H1 (cell line): ENCODE measurements at places on chromosomes 5 and 9. TPM values are rescaled to one million over a fixed set of nuclear protein-coding genes. Genes with fewer than 3 reads are reported as not detected.
A peak's percentile ranks its signal among the peaks of the same experiment; 100 is the strongest.

Gene PSD2
- total RNA-seq, result 0.06 and 0.13 TPM in 2 replicates

Gene PRDM9
- total RNA-seq, result not detected in 2 replicates

Gene PCDHAC2
- 3.7 and 4.9 TPM in 2 replicates for total RNA-seq

Gene ZDHHC11B
- total RNA-seq, result 1.9 and 2.5 TPM in 2 replicates

- H3K27ac ChIP-seq, result no peak overlapping the region
- DNase-seq, result no peak
- H3K4me1 ChIP-seq, result no peaks in the 10 kb centered on the region
- H3K36me3 ChIP-seq, result no peaks in the 10 kb centered on the region
Observed at GRCh38 chr5:56168066-56168478, 65.1 kb downstream of the ANKRD55 start.

- no peak overlapping the region for H3K4me3 ChIP-seq
- peaks cover 7% of the 10 kb centered on the region for H3K4me1 ChIP-seq
- H3K27ac ChIP-seq, result no peak overlapping the region
- no peaks in the 10 kb centered on the region for H3K36me3 ChIP-seq
Observed at GRCh38 chr5:178453224-178453623, 137.0 kb downstream of the COL23A1 start.

GRCh38 chr9:123081824-123082223 is 48.4 kb downstream of the GPR21 start:
- H3K27ac ChIP-seq, result no peak overlapping the region
- no peak for DNase-seq
- H3K27me3 ChIP-seq, result no peaks in the 10 kb centered on the region
- H3K4me3 ChIP-seq, result no peak overlapping the region
- H3K4me1 ChIP-seq, result peaks cover 2% of the 10 kb centered on the region
- H3K36me3 ChIP-seq, result peaks cover 22% of the 10 kb centered on the region

GRCh38 chr5:172505403-172505759 is 51.1 kb upstream of the SH3PXD2B start:
- H3K4me1 ChIP-seq, result peaks cover 4% of the 10 kb centered on the region
- no peak overlapping the region for H3K27ac ChIP-seq
- peak; percentile 34 for DNase-seq
- H3K27me3 ChIP-seq, result peaks cover 2% of the 10 kb centered on the region
- no peak overlapping the region for H3K4me3 ChIP-seq

GRCh38 chr5:142472306-142472951 is 147.6 kb upstream of the SPRY4 start:
- no peak overlapping the region for H3K27ac ChIP-seq
- H3K27me3 ChIP-seq, result no peaks in the 10 kb centered on the region
- H3K36me3 ChIP-seq, result no peaks in the 10 kb centered on the region
- H3K4me3 ChIP-seq, result no peak overlapping the region

DNA sequence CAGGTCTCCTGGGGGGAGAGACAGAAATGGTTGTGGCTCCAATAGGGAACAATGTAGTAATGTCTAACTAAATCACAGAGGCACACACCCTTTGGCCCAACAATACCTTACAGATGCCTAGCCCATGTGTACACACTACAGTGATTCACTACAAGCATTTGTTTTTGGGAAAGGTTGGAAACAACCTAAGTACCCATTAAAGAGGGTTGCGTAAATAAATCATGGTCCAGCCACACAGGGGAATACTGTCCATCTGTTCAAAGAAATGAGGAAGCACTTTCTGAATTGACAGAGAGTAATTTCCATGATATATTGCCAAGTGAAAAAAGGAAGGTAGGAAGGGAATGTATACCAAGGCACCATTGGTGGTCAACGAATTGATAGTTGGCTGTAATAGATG is 22.0 kb upstream of the GTF3C5 start:
- H3K36me3 ChIP-seq, result no peaks in the 10 kb centered on the region
- H3K27ac ChIP-seq, result no peak overlapping the region
- no peak for DNase-seq
- peaks cover 15% of the 10 kb centered on the region for H3K27me3 ChIP-seq

DNA sequence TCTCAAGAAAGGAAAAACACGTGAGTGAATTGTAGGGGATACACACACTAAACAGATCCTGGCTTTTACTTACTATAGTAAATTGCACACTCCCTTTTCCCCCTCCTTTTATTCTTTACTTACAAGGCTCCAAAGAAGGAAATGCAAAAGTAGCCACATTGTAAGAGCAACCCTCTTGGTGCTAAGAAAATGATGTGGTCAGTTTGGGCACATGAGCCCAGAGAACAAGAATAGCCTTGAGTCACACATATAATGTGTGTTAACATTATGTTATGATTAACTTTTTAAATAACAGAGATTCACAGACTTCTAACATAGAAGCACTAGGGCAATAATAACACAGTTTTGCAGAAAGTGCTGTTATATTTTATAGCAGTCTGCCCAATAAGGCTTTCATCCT is 48.5 kb downstream of the PCSK5 start:
- H3K27ac ChIP-seq, result no peak overlapping the region
- no peak overlapping the region for H3K4me3 ChIP-seq
- H3K27me3 ChIP-seq, result no peaks in the 10 kb centered on the region
- H3K36me3 ChIP-seq, result no peaks in the 10 kb centered on the region
- no peaks in the 10 kb centered on the region for H3K4me1 ChIP-seq

GRCh38 chr9:23606107-23606506 is 219.9 kb downstream of the ELAVL2 start:
- DNase-seq, result no peak
- H3K4me3 ChIP-seq, result no peak overlapping the region
- no peaks in the 10 kb centered on the region for H3K27me3 ChIP-seq
- no peak overlapping the region for H3K27ac ChIP-seq
- H3K36me3 ChIP-seq, result peaks cover 3% of the 10 kb centered on the region; the same call in 1 of the 2 replicates

GRCh38 chr9:136584934-136585333 is 39.1 kb upstream of the NOTCH1 start:
- no peak overlapping the region for H3K4me3 ChIP-seq
- peaks cover 44% of the 10 kb centered on the region for H3K4me1 ChIP-seq
- DNase-seq, result no peak
- H3K27me3 ChIP-seq, result no peaks in the 10 kb centered on the region

DNA sequence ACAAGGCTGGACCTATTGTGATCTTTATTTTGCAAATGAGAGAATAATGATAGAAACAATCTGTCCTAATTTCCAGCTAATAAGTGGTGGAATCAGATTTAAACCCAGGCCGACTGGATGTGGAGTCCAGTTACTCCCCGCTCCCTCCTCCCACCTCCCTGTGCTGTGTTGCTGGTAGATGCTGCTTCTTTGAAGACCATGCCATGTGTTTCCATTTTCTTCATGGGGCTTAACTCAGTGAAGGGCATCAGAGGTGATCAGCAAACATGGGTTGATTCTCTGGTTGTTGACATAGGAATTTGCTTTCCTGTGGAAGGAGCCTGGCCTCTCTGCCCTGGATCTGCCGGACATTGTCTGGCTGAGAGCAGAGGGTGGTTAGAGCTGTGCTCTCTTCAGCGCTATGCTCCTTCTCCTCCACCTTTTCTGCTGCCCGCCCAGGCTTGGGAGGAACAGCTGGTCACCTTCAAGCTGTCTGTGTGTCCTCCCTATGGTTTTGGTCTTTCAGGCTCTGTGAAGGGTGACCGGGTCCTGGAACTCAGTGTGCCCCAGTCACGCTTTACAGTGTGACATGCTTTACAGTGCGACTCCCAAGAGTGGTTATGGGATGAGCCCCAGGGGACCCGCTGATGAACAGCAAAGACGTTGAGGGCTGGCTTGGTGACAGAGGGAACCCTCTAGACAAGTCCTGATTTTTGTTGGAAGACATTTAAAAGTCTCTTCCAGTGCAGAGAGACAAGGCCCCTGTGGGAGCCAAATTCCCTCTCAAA is 68.4 kb upstream of the RPS23 start:
- no peaks in the 10 kb centered on the region for H3K27me3 ChIP-seq
- no peaks in the 10 kb centered on the region for H3K36me3 ChIP-seq
- no peak for DNase-seq

GRCh38 chr5:39670391-39670790 is 245.6 kb upstream of the DAB2 start:
- no peak overlapping the region for H3K27ac ChIP-seq
- no peak overlapping the region for H3K4me3 ChIP-seq
- no peaks in the 10 kb centered on the region for H3K27me3 ChIP-seq
- H3K36me3 ChIP-seq, result no peaks in the 10 kb centered on the region

GRCh38 chr5:169499990-169500505 is 83.5 kb upstream of the SPDL1 start:
- no peaks in the 10 kb centered on the region for H3K36me3 ChIP-seq
- no peak overlapping the region for H3K4me3 ChIP-seq
- H3K27ac ChIP-seq, result no peak overlapping the region
- no peaks in the 10 kb centered on the region for H3K4me1 ChIP-seq

DNA sequence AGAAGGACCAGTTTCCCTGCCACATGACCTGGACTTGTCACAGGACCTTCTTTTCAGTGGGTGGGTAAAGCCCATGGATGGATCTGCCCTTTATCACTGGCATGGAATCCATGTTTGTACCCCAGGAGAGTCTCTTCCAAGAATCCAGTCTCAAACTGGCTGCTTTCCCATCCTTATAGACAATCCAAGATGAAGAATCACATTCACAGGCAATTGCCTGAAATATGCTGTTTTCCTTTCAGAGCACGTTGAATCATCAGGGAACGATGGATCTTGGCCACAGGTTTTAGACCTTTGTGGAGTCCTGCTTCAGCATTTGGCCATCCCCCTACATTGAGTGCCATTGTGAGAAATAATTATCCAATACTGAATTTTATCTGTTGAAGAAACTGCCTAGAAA is 319.8 kb downstream of the ASTN2 start:
- no peak for DNase-seq
- no peak overlapping the region for H3K27ac ChIP-seq
- no peaks in the 10 kb centered on the region for H3K36me3 ChIP-seq
- peaks cover 17% of the 10 kb centered on the region for H3K4me1 ChIP-seq
- no peaks in the 10 kb centered on the region for H3K27me3 ChIP-seq
- H3K4me3 ChIP-seq, result no peak overlapping the region
